ENCODE measurements at places on chromosomes 4 and X.

DNA sequence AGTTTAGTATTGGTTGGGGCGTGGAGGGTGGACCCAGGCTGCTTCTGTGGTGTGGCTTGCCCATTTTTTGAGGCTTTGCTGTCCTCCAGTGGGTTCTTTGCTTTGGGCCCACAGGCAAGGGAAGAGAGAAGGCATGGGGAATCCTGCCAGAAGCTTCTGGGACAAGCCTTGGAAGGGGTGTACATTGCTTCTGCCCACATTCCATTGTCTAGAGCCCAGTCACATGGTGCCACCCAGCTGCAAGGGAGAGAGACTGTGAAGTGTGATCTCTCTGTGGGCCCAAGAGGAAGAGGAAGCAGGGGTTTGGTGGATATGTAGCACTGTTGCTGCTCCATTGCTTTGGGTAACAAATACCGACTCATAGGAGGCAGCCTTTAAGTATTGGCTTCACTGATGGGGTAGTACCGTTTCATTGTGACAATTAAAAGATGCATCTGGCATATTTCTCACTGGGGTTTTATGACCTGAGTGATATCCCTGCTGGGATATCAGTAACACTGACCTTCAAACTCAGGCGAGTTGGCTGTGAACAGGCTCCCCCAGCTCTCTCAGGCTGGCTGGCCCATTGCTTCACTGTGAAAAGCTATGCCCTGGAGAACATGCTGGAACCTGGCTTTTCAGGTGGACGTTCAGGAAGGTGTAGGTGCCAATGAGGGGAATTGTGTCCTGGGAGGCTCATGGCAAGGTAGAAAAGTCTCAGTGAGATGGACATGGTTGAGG, 85.9 kb downstream of the CLDN34 start:
- DNase-seq = no peak

- DNase-seq = no peak
These were observed 41.3 kb upstream of the TXK start for GRCh38 chr4:48175328-48175727.

DNA sequence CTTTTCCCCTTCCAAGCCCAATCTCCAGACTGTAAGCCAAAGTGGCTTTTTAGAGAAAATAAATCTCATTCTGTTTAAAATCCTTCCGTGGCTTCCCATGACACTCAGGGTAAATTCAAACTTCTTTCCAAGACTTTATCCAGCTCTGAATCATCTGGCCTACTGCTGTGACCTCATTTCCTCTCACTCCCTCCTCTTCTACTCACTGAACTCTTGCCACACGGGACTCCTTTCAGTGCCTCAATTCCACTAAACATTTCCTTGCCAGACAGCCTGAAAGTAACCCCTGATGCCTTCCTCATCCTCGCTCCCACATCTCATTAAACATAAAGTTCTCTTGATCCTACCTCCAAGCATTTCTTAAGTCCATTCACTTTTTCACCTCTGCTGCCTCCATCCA, 27.8 kb upstream of the RNF128 start:
- DNase-seq = no peak

DNA sequence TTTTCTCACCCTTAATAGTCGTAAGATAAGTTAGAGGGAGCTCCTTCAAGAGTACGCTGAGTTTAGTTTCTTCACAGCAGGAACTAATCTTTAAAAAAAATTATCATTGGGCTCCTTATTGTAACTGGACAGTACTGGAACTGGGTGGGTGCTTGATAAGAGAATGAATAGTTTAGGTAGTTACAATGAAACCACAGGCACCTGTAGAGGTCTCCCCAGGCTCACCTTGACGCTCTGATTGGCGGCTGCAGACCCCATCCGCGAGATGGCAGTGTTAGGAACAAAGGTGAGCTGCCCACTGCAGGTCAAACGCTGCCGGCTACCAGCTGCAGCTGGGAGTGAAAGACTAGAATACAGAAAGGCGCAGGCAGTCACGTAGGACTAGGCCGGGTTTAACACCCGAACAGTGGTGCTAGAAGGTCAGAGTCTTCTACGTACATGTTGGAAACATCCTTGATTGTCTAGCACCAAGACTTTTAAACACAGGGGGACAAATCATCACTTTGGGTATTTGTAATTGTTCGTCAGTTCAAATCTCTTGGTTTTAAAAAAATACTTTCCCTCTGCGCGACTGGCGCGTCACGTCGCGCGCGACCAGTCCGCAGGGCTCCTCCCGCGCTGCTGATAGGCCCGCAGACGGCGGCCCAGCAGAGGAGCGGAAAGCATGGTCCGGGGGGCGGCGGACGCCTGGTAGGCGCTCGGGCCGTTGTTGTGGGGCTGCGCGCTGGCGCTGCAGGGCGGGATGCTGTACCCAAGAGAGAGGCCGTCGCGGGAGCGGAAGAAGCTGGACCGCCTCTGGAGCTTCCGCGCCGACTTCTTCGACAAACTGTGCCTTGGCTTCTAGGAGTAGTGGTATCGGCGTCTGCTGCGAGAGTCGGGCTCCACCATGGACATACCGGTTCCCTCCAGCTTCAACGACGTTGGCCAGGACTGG, 45.6 kb downstream of the SMARCA5 start:
- DNase-seq = peak; percentile 94

GRCh38 chr4:16194214-16194613, 32.1 kb downstream of the TAPT1 start:
- DNase-seq = no peak

GRCh38 chr4:19774690-19775256, 476.9 kb upstream of the SLIT2 start:
- DNase-seq = no peak

DNA sequence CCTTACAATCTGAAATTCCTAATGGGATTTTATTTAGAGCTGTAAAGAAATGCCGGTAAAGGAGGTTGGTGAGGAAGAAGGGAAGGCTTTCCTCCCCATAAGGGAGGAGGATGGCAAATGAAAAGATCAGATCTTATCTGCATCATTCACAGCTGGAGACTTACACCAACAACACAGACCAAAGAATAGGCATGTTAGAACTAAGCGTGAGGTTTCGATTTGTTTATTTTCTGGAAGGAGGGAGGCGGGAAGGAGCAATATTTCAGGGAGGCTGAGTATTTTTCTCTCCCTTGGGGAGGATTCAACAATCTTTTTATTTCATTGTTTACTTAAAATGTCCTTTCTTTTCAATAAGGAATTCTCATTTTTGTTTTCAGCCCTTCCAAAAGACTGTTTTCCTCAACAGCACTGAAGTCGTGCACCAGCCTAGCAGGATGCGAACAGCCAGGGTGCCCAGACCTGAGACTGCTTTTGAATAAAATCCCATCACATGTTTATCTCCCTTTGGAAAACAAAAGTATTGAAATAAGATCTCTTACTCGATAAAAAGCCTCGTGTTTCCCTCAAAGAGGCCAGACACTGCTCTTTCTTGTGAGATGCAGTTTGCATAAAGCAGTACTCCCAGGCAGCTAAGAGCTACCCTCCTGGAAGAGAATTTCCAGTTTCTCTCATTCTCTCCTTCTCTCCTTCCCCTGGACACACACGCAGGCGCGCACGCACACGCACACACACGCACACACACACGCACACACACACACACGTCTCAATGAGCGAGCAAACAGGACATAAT, 236.1 kb downstream of the MGST2 start:
- DNase-seq = no peak

- DNase-seq = no peak
These were observed 75.0 kb downstream of the PTTG2 start for GRCh38 chr4:38034986-38035882.

DNA sequence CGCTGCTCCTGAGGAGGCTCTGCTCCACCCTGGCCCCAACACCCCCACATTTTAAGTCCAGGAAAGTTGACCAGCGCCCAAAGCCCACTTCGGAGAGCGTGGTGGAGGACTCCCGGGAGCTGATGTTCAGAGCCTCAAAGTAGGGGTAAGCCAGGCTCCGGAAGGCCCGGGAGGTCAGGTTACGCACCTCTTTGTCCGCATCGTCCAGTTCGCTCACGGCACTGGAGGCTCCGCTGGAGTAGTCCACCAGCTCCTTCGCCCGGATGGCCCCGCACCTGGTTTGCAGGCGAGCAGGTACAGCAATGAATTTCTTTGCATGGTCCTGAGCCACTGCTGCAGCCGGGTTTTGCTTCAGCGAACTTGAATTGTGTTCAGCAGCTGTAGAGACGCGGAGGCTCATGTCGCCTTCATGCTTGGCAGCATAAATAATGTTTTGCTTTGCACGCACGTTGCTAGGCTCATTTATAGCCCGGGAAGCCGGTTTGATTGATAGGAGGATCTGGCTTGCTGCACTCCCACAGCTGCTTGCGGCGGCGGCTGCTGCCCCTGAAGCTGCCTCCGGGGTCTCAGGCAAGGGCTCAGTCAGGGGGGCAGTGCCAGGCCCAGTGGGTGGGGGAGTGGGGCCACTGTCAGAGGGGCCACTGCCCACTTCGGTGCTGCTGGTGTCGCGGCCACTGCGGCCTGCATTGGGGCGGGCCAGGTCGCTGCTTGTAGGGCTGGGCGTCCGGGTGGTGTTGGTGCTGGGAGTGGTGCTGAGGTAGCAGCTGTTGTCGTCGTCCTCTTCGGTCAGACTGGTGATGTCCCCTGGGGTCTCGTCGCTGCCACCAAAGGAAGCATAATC, 4.8 kb downstream of the C4orf54 start:
- DNase-seq = no peak

GRCh38 chr4:183182873-183183725, 84.0 kb downstream of the WWC2 start:
- DNase-seq = no peak

DNA sequence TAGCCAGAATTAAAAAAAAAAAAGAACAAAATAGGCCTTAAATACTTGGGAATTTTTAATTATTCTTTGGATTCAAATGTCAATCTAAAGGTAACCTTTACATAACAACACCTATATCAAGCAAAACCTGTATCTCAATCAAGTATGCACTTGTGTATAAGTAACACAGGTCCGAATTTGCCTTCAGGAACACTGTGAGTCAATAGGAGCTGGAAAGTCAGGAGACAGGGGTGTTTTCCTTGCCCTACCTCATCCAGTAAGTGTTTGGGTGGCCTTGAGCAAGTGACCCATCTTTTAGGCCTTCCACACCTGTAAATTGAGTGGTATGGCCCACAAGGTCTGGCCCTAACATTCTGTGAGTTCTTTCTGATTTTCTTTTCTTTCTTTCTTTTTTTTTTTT, 40.8 kb upstream of the VEGFD start:
- no peak for DNase-seq

DNA sequence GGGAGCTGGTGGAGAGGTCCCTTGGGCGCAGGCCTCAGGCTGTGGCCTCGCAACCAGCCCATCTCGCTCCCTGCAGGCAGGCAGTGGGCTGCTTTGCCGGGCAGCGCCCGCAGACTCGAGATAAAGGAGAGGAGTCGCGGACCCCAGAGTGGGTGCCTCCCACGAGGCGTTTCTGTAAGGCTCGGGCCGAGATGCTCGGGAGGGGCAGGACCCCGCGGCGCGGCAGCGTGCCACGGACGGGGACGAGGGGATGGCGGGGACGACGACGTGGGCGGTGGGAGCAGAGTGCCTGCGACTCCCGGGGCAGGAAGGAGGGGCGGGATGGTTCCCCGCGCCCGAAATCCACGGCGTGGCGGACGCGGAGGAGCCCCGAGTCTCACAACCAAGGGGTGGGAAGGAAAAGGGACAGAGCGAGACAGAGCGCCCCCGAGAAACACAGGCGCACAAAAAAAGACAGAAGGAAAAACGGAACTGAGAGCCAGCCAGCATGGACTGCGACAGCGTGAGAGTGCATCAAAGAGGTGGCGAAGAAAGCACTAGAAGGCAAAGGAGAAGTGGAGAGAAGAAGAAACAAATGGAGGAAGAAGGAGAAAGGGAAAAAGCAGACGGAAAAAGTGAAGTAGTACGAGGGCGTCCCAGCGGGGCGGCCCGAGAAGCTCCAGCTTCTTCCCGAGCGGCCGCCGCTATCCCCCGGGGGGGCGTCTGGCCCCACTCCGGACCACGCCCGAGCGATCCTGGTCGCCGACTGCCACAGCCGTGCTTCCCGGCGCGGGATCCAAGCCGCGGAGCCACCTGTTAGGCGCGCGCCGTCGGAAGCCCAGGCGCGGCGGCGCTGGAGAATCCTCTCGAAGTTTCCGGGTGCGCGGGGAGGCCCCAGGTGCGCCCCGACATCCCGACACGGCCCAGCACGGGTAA, 1.5 kb downstream of the BEND4 start:
- no peak for DNase-seq

GRCh38 chrX:19627533-19627932, 112.2 kb upstream of the MAP3K15 start:
- no peak for DNase-seq

GRCh38 chrX:24399550-24399949, 39.1 kb downstream of the SUPT20HL1 start:
- no peak for DNase-seq

GRCh38 chr4:53962516-53963225, 101.7 kb downstream of the CHIC2 start:
- DNase-seq = no peak

DNA sequence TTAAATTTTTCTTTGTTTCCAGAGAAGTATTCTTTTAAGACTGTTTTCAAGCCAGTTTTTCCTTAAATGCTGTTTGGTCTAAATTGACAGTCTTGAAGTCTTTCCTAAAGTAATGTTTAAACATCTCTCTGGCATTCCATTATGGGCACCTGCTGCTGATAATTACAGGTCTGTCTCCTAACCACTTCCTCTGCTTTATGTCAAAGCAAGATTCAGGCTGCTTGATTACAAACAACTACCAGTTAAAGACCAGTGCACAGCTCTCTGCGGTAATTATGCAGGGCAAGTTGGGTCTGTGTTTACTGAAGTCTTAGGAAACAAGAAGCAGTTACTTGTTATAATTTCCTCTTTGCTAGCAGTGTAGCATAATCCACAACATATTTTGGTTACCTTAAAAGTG, 17.6 kb downstream of the UNC5C start:
- no peak for DNase-seq

DNA sequence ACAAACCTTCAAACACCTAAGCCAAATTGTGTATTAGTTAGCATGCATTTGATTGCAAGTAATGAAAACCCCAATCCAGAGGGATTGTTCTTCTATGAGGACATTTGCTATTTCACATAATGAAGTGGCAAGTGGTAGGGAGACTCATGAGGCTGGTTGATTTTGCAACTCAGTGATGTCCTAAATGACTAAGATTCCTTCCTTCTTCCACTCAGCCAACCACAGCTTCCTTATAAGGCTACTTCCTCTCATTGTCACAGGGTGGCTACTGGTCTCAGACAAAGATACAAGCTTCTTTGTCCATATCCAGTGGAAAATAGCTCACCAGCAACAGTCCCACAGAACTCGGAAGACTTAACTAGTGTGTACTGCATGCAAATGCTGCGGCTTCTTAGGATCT, 5.3 kb upstream of the OTC start:
- DNase-seq = no peak

DNA sequence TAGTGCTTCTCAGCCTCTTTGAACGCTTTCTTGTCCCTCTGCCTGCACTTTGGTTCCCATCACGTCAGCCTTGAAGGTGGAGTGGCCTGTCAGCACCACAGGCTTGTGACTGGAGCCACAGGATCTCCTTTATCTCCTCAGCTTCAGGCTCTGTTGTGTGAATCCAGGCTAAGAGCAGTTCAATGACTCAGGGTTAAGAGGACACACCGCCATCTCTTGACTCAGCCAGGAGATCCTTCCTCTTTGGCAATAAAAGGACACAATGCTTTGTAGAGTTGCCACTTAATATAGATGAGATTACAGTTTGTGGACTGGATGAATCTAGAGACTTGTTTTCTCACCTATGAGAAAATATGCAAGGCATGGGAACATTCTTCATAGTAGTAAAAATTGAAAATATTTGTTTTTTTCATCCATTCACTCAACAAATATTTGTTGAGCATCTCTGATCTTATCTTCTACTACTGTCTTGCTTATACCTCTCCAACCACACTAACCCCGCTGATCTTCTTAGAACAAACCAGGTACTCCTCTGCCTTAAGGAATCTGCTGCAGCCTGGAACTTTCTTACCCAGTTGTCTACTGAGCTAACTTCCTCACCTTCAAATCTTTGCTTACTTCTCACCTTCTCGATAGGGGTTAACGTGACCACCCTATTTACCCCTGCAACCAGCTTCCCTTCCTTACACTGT, 62.3 kb downstream of the UCHL1 start:
- no peak for DNase-seq
